ENCODE measurements at places on chromosomes 3 and 15.

DNA sequence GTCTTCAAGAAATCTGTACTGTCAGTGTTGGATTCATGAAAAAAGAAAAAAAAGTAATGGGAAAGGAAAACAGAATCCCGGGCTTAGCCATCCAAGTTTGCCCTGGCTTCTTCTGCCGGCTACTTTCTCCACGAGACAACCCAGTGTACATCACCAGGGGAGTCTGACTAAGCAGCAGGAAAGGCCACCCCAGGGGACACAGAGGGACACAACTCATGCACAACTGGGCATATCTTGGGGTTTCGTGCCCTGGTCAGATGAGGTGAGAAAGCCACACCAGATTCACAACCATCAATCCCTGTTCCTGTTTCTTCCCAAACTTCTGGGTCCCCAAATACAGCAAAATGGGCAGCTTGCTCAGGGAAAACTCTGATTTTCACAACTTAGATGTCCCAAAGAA lies 33.2 kb downstream of the ADAMTS17 start:
- no peak for DNase-seq

GRCh38 chr3:128849911-128850455 lies 29.4 kb upstream of the ACAD9 start:
- DNase-seq, result no peak

- DNase-seq, result no peak
Observed at GRCh38 chr15:47383801-47384200, 333.5 kb upstream of the SEMA6D start.

DNA sequence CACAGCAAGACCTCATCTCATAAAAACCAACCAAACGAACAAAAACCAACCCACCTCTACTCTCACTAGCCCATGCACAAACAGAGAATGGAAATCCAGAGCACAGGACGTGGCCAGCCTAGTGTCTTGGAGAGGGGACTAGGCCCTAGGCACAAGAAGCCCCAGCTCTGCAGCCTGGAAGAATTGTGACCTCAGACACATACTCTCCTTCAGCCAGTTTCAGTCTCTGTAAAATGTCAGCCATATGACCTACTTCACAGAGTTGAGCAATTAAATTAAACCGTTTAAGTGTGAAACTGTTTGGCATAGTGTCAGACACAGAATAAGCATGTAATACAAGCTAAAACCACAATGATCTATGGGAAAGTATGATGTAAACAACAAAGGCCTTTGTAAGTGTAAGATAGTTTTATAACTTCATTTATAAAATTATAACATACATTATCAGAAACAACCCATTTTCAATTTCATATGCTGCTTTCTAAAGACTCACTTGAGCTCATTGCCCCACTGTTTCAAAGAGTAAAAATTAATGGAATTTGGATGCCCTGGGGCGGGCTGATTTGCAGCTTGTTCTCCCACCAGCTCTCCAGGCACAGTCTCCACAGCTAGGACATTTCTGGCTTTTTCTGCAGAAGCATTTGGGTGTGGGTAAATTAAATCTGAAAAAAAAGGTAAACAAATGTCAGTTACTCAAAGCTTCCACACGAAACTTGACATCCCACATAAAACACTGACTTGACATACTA lies 32.9 kb downstream of the TBC1D2B start:
- DNase-seq, result no peak

DNA sequence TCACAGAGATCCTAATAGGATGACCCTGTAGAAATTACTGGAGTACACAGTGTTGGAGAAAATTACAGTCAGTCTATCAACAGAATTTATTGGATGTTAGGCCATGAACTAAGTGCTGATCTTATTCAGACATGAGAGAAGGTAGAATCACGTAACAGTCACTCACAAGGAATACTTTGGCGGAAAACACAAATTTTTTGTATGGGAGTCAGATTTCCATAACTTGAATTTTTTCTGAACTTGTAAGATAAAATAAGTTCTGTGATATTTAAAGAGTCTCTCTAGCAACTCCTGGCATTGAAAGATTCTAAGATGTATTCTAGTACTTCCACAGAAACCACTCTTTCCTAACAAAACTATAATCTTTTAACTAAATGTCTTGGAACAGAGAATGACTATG lies 178.8 kb upstream of the MME start:
- no peak for DNase-seq

DNA sequence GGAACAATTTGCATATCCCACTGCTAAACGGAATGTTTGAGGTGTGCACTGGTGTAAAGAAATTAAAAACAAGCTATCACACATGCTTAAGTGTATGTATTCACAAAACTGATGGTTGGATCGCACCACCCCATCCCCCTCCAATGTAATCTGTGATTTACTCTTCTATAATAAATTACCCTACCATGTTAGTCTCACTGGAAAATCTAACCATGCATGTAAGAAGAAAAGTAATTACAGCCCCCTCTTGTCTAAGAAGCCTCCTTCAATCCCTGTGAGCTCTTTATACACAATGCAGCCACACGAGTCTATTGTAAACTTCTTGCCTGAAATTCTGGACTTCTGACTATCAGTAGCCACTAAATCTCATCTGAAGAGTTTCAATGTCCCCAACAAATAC lies 173.6 kb downstream of the ZBTB20 start:
- DNase-seq, result no peak

GRCh38 chr3:143348486-143349327 lies 229.1 kb downstream of the CHST2 start:
- no peak for DNase-seq

DNA sequence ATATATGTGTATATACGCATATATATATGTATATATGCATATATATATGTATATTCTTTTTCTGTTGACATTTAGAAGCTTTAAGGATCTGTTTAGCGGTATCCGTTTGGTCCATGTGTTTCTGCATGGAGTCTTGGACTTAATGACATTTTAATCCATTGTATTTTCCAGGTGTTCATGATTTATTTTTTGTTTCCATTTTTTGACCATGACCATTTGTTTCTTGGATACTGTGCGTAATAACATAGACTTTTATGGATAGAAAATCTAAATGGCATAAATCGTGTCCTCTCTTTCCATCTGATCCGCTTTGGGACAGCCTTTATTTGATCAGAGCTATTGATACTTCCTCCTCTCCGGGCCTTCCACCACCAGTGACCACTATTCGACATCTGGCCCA lies 19.5 kb downstream of the CRYBG3 start:
- DNase-seq, result no peak

- no peak for DNase-seq
Observed at GRCh38 chr3:98886525-98886924, 15.0 kb downstream of the DCBLD2 start.

DNA sequence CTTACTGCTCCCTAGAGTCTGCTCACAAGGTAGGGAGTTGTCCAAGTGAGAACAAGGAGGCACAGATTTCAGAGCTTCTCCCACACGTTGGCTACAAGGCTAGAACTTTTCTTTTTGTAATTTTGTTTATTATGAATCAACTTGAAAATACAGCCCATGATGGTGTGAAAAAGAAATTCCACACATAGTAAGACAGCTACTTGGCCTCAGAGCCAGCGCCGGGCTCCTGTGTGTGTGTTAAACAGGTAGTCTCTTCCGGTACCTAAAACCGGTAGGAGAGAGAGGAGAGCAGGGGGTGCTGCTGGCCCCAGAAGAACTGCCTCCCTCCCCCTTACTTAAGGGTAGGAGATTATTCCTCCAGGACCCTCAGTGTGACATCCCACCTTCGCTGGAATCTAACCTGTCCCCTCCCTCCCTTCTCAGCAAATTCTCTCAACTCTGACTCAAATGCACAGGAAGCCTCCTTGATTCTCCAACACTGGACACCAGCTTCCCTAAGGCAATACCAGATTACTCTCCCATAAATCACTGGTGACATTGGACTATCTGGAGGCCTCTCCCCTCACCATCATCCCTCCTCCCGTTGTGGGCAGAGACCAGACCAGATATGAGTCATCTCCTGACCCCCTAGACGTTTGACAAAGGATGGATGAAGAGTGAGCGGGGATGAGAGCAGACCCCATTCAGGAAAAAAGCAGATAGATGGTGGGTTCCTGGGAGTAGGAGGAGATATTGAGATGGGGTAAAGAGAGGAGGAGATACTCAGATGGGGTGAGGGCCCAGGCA lies 4.5 kb upstream of the IP6K1 start:
- DNase-seq, result no peak

- no peak for DNase-seq
Observed at GRCh38 chr15:69991551-69991980, 106.2 kb downstream of the TLE3 start.

DNA sequence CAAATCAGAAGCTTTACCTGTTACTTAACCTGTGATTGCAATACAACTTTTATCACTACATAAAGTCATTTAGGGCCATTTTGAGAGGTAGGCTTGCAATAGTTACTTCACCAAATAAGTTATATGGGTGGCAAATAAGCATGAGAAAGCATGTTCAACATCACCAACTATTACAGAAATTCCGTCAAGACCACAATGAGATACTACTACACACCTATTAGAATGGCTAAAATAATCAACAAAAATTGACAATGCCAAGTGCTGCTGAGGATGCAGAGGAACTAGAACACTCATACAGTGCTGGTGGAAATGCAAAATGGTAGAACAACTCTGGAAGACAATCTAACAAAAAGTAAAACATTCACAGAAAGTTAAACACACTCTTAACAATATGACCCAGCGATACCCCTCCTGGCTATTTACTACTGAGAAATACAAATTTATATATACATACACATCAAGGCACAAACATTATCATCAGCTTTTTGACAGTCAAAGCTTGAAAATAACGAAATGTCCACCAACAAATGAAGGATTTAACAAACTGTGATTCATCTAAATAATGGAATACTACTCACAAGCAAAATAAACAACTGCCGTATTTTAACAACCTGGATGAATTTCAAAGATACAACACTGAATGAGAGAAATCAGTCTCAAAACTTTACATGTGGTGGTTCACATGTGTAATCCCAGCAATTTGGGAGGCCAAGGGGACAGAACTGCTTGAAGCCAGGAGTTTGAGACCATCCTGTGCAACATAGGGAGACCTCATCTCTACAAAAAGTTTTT lies 82.9 kb downstream of the MYO9A start:
- DNase-seq, result no peak

- no peak for DNase-seq
Observed at GRCh38 chr3:177832880-177833279, 635.6 kb upstream of the TBL1XR1 start.

DNA sequence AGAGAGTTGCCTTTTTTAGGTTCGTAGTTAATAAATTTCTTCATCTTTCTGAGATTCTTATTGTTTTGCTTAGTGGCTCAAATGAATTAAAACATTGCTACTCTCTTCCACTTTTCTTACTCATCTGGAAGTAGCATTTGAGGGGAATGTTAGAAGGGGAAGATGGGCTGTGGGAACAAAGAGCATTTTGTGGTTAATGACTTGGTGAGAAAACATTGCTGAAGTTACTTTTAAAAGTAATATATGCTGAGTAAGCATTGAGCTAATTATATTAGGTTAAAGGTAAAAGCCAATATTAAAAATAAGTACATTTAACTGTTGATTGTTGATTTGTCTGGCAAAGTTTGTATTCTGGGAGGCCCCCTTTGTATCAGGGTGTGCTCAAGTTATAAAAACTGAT lies 5.7 kb downstream of the MORF4L1 start:
- DNase-seq, result no peak

- no peak for DNase-seq
Observed at GRCh38 chr3:152299249-152299976, 30.7 kb downstream of the MBNL1 start.

GRCh38 chr15:82944821-82945220 lies 7.7 kb downstream of the HOMER2 start:
- DNase-seq, result no peak

- no peak for DNase-seq
Observed at GRCh38 chr15:60548101-60548500, 69.2 kb upstream of the ICE2 start.

DNA sequence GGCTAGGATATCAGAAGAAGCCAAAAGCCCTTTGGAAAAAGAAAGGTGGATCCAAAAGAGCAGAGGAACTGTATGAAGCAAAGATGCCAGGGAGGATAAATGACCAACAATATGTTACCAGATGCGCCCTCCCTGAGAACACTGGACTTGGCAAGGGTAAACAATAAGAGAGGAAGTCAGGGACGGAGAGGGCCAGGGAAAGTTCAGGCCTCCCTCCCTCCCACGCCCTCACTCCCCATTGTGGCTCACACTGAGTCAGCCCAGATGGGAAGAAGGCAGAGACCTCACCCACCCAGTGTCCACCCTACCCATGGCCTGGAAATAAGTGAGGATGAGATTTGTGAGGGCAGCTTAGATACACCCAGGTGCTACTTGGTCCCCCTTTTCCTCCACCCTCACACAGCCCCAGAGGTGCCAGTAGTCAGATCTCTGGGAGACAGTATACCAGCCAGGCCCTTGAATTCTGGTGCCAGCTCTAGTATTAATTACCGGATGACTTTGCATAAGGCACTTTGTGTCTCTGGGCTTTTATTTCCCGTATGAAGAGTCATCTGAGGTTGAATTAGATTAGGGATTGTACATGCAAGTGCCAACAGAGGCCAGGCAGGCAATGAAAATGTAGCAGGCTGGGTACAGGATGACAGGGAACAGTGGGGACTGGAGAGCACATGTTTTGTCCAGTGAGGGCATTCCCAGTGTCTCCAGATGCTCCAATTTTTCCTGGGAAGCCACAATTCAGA lies 35.1 kb upstream of the FRMD4B start:
- no peak for DNase-seq

- no peak for DNase-seq
Observed at GRCh38 chr3:171160325-171160724, 133.8 kb upstream of the SLC2A2 start.

GRCh38 chr3:81816473-81817250 lies 55.2 kb upstream of the GBE1 start:
- DNase-seq, result no peak
